ENCODE measurements at places on chromosomes 3 and 15. TPM values are rescaled to one million over a fixed set of nuclear protein-coding genes. Genes with fewer than 3 reads are reported as not detected.

The NMB gene
- 4.1 TPM for total RNA-seq

DNA sequence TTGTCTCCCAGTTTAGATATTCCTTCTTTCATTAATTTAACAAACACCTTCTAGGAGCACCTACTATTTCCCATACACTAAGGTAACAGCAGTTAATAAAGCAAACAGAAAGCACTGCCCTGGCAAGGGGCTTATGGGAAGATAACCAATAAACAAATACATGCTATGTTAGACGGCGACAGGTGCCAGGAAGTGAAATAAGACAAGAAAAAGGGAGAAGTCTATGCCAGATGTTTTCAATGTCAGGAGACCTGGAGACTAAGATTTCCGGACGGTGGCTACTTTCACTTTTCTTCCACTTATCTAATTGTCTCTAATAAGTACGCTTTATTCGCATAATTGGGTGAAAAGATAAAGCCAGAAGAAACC lies 32.5 kb upstream of the ZNF445 start:
- peak; percentile 17 for DNase-seq

The MORC1 gene
- total RNA-seq = not detected

The TM4SF18 gene
- total RNA-seq = 1.3 TPM

GRCh38 chr3:196528639-196529233 lies 13.6 kb upstream of the SMCO1 start:
- peak; percentile 51 for DNase-seq

DNA sequence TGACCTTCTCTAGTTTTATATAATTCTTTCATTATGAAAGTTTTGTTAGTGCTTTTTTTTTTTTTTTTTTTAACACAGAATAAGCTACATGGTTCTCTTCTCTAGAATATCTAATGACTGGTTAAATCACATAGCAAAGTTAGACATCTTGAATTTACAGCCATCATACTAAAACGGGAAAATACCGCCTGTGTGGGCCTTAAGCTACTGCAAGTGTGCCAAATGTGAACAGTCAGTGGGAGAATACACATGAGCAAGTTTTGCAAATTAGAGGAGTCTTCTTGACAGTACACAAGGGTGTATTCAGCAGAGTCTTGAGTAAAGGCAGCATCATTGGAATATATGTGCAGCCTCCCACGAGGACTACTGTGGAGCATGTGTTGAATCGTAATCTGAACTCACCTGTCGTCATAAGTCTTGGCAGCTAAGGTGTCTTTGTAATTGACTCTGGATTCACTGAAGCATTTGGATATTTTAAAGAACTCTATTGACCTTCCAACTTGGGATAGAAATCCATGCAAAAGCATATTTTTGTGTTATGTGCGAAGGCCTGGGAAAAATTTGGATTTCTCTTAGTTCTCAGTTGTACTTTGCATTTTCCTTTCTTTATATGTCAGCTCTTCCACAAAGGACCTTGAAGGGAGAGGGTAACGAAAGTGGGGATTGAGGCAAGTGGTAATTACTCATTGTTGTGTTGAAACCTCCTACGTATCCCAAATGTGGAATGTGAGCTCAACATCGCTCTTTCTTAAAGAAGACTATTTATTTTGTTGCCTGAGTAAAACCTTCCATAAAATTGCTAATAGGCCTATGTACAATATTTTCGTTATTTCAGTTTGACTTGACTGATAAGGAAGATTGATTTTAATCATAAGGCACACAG lies 117.4 kb downstream of the ATG7 start:
- peak; percentile 72 for DNase-seq

- no peak for DNase-seq
Measured at GRCh38 chr15:70704166-70704565, 59.2 kb downstream of the UACA start.

The MUC13 gene
- not detected for total RNA-seq

The SMCO1 gene
- not detected for total RNA-seq

The KLHL40 gene
- total RNA-seq = not detected

- DNase-seq = no peak
Measured at GRCh38 chr15:38042707-38043445, 108.4 kb downstream of the TMCO5A start.

The SLCO3A1 gene
- 11.1 TPM for total RNA-seq

DNA sequence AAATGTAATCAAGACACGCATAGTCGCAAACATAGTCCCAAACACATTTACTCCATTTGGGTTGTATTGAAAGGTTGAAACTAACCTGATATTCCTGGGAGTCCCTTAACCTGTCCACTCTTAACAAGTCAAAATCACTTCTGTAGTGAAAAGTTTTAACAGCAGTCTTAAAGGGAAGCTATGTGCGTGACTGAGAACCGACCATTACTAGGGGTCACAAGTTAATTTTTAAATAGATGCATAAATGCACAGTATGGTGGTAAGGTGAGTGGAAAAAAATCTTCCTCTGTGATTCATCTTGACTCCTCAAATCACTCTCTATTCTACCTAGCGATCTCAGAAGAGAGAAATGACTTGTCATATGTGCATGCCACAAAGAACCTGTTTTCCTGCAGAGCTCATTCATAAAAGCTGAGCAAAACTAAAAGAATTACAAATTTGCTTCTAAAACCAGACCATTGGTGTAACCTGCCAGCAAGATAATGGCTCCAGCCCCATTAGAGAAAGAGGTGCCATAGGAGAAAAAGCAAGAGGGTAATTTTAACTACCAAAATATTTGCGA lies 4.8 kb downstream of the GPR15 start:
- DNase-seq = no peak

GRCh38 chr3:43522727-43523362 lies 99.0 kb downstream of the ANO10 start:
- peak; percentile 35 for DNase-seq

The PGBD4 gene
- 1.6 TPM for total RNA-seq

GRCh38 chr15:58440158-58440910 lies 8.5 kb downstream of the LIPC start:
- peak; percentile 54 for DNase-seq

DNA sequence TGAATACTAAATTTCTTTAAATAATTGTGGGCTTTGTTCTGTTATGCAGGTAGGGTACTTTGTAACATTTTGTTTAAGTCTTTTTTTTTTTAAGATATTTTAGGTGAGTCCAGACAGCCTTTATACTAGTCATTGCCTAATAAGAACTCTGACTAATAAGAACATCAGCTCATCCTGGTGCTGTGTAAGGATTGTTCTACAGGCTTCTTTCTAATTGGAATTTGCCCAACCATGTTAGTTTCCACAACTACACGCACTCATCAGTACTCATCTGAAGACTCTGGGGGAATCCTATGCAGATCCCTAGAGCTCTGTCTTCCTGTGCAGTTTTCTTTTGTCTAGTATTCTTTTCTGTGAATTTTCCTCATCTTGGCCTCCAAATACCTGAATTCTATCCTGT lies 741.8 kb downstream of the IGSF11 start:
- no peak for DNase-seq

DNA sequence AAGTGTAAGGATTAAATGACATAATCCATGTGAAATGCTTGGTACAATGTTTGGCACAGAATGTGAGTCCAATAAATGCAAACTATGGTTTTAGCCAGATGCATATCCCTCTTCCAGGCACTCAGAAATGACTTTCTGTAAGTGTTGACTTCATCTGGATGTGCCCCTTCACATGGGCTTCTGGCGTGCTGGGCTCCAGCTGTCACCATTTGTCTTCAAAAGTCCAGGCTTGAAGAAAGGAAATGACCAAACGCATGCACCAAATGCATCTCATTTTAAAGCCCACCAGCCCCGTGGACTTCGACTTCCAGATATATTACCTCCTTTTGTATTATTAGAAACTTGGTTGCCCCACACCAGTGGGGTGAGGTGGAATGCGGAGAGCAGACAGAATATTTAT lies 23.7 kb downstream of the CRYGS start:
- no peak for DNase-seq

DNA sequence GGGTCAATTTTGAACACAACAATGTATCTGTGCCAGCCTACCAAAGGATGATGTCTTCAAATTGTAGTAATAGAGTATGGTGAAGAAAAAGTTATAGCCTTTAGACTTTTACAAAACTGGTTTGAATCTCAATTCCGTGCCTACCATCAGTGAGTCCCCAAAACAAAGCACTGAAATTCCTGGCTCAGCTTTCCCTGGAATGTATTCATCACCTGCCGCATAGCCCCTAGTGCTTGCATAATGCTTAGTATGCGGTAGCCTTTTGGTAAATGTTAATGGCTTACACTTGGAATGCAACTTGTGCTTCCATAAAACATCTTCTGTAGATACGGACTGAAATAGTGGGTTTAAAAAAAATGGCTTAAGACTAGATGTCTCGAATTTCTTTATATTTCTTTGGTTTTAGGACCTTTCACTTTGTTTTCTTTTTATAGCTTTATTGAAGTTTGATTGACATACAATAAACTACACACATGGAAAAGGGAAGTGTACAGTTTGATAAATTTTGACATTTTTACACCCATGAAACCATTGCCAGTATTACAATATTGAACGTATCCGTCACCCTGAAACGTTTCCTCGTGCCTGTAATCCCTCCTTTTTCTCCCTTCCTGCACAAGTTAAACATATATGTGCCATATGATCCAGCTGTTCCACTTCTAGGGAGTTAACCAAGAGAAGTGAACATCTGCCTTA lies 12.1 kb downstream of the SACM1L start:
- no peak for DNase-seq

GRCh38 chr3:186975726-186976125 lies 45.4 kb downstream of the ST6GAL1 start:
- no peak for DNase-seq

The NR1D2 gene
- total RNA-seq = 53.0 TPM

All from fibroblast of the aortic adventitia (primary cell).